ENCODE measurements at places on chromosomes 7 and 10.

DNA sequence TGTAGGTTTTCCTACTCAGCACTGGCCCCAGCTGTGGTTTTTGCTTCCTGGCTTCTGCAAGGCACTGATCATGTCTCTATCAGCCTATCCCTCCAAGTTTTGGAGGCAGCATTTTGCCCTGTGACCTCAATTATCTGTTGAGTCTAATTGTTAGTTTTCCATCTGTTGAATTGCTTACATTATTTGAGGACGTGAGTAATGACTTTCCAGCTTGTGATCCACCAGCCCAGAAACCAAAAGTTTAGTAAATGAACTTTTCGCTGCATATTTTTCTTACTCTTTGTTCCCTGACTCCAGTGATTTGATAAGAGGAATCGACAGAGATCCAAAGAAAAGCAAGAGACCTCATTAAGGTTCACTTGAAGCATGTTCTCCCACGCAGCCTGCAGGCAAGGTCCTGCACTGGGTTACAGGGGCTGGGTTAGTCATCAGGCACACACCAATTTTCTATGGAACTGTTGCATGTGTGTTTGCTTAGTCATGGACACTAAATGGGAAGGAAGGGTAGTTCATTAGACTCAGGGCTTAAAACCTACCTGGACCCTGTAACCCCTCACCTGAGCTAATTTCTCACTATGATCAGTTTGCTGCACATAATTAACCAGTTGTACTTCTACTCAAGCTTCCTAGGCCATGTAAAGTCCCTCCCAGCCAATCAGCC is 57.2 kb downstream of the AKR1E2 start:
- DNase-seq = no peak

GRCh38 chr10:61342858-61343572 is 110.2 kb downstream of the TMEM26 start:
- DNase-seq = no peak

GRCh38 chr7:145497911-145498525 is 618.6 kb upstream of the CNTNAP2 start:
- DNase-seq = no peak

DNA sequence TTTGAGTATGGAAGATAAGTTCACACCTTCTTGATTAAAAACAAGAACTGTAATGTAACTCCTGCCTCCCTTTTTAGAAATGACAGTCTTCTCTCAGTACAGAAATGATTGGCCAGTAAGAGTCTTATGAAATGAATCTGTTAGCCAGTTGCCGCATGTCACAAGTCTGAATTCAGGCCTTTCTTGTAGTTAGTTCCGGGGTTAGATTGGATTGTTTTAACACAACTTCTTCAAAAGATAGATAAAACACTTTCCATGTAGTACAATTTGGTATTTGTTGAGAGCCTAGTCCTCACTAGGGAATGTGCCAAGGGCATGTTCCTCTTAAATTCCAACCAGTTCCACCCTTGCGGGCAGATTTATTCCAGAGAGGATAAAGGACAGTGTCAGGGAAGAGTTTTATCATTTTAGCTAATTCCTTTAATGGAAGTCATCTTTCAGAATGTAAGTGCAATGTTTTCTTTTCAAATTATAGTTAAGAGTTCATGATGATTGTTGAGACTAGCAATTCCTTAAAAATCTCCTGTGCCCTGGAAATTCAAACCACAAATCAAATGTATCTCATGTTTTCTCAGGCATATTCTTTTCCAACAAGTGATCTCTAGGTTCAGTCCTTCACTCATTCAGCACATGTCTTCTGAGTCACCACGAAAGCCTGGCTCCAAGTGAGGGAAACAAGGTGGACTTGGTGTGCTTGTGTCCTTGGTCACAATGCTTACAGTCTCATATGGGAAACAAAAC is 4.1 kb downstream of the FHIP2A start:
- DNase-seq = no peak

GRCh38 chr10:32445036-32445435 is 904 bp upstream of the CCDC7 start:
- DNase-seq = no peak

GRCh38 chr7:55177589-55178261 is 158.9 kb downstream of the EGFR start:
- DNase-seq = no peak

DNA sequence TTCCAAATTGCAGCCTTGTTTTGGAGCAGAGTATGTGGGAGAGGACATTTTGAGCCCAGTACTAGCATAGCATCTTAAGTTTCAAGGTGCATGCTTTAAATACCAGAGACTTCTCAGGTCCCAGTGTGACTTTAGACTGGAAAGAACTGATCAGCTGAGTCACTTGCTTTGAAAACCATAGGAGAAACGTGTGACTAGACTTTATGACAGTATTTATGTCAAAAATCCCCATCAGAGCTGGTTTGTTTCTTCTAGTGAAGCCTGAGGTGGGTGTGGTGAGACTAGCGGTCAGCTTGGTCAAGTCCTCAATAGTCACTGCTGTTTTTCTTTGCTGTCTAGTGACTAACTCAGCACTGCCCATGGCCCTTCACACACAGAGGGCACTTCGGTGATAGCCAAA is 724.2 kb downstream of the GATA3 start:
- DNase-seq = no peak

DNA sequence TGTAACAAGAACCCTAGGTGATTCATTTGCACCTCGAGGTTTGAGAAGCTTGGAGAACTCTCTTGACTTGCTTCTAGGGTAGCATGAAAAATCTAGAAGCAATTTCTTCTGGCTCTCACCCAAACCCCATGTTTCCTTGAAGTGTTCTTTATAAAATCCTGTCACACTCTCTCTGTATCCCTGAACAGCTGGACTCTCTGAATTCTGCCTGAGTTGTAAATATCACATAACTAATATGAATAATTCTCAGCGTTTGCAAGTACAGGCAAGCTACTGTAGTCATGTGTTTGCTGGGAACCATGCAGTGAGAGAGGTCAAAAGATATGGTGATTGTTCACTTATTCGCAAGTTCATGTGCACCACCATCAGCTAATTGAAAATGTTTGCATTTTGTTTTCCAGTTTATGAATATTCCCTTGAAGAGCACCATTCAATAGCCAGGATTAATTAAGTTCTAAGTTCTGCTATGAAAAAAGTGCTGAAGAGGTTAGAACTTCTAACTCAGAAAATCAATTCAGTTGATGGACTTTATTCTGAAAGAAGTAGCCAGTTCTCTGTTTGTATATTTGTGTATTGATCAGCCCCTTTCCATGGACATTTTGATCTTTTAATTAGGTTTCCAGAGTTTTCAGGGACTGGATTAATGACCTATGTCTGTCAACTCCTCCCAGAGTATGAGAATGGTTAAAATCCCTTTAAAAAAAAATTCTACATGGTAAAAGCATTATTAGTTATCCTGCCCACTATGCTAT is 243.0 kb downstream of the PLXDC2 start:
- DNase-seq = no peak

GRCh38 chr7:18352339-18353255 is 143.0 kb upstream of the HDAC9 start:
- DNase-seq = peak; percentile 47

- DNase-seq = no peak
Observed at GRCh38 chr7:1348823-1349335, 110.4 kb downstream of the MICALL2 start.
